ENCODE measurements at places on chromosomes 3 and 15. TPM values are rescaled to one million over a fixed set of nuclear protein-coding genes. Genes with fewer than 3 reads are reported as not detected.
A peak's percentile ranks its signal among the peaks of the same experiment; 100 is the strongest.

- H3K27ac ChIP-seq, result no peak overlapping the region
- DNase-seq, result no peak
- H3K27me3 ChIP-seq, result no peaks in the 10 kb centered on the region
Measured at GRCh38 chr15:49387471-49387870, 35.6 kb upstream of the FGF7 start.

GRCh38 chr3:58804914-58805313, 138.3 kb upstream of the FAM3D start:
- DNase-seq, result no peak
- no peaks in the 10 kb centered on the region for H3K4me1 ChIP-seq
- H3K27me3 ChIP-seq, result no peaks in the 10 kb centered on the region
- no peak overlapping the region for H3K4me3 ChIP-seq
- no peaks in the 10 kb centered on the region for H3K36me3 ChIP-seq

The B3GNT5 gene
- total RNA-seq, result 7.2 TPM

DNA sequence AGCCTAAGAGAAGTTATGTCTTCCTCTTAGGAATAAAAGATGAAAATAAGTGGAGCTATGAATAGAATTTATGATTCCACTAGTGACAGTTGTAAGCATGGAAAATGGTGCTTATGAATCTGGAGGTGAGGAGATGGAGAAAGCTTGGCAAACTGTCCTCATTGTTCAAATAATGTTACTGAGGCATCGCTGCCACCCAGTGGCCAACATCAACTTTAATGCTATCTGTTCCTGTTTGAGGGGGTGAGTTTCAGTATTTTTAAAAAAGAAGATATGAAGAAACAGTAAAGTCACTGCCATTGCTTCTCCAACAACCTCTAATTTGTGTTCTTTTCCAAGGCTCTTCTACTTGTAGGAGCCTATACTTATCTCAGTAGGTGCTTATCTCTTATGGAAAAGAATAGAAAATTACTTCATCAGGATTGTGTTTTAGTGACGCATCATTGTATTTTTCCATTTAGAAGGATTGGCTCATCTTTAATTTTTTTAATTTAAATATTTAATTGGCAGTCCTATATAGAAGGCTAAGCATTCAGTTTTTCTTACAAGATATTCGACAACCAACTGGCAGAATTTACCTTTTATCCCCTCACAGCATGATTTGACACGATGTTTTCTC, 260.4 kb upstream of the P2RY1 start:
- H3K27me3 ChIP-seq, result no peaks in the 10 kb centered on the region
- H3K4me1 ChIP-seq, result no peaks in the 10 kb centered on the region
- peak; percentile 25 for DNase-seq
- no peak overlapping the region for H3K27ac ChIP-seq
- no peak overlapping the region for H3K4me3 ChIP-seq
- no peaks in the 10 kb centered on the region for H3K36me3 ChIP-seq

DNA sequence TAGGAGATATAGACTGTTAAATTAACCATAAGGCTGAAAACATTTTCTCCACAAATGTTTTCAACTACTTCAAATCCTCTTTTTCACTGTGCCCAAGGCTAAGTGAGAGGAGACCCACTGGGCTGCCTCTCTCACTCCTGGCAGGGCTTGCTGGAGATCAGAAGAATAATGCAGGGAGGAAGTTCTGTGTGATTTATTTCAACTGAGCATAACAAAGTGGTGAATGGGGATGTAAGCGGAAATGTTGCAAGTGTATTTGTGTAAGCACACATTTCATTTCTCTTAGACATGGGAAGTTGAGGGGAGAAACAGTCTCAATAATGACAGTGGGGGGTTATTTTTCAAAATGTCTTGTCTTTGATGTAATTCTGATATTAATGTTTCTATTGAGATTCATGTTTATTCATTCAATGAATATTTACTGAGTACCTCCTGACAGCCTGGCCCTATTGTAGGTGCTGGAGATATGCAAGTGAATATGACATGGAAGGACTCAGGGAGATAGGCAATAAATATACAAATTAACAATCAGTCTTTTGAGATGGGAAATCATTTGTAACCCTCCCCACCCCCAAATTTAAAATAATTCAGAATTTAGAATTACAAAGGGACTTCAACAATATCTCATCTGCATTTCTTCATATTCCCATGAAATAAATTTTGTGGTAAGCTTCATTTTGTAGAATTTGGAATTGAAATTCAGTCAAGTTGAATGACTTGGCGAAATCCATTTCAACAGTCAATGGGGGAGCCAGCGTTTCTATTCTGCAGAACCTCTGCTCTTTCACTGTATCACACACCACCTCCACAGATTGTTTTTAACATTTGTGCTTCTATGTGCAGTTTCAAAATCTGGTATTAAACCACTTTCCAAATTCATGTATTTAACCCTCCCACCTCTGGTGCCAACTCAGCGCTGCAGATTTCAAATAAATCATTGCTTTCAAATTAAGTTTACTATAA, 247.2 kb downstream of the SLC9A9 start:
- no peak for DNase-seq
- no peak overlapping the region for H3K4me3 ChIP-seq
- no peaks in the 10 kb centered on the region for H3K27me3 ChIP-seq
- H3K36me3 ChIP-seq, result no peaks in the 10 kb centered on the region
- H3K4me1 ChIP-seq, result no peaks in the 10 kb centered on the region
- no peak overlapping the region for H3K27ac ChIP-seq

The EBLN2 gene
- 0.82 TPM for total RNA-seq

The P2RY14 gene
- 0.28 TPM for total RNA-seq

The HAPLN3 gene
- 2.7 TPM for total RNA-seq

DNA sequence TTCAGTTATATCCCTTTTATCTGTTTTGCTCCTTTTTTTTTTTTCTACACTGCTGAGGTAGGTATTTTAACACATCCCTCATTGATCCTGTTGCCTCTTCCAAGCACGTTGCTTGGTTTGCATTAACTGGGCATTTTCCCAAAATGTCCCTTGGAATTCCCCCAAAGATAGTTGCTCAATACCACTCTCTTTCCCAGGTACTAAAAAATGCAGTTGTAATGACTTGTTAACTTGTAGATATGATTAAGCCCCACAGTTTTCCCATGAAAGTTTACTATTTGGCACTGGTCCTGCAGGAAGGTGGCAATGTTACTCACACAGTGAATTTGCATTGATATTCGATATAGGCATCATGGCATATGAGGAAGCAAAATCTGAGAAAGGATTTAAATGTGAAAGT, 67.1 kb downstream of the GRM7 start:
- H3K27ac ChIP-seq, result no peak overlapping the region
- DNase-seq, result peak; percentile 17
- no peaks in the 10 kb centered on the region for H3K36me3 ChIP-seq
- H3K4me1 ChIP-seq, result no peaks in the 10 kb centered on the region

GRCh38 chr3:195583831-195584542, at the start of gene APOD:
Gene APOD (minus strand): TSS chr3:195583940. CDS start chr3:195579461, 4,479 bp downstream.
- H3K27ac ChIP-seq, result peak within 1 kb of the TSS; percentile 51
- DNase-seq, result peak; percentile 57
- no peaks in the 10 kb centered on the region for H3K27me3 ChIP-seq
- H3K36me3 ChIP-seq, result no peaks in the 10 kb centered on the region
- peaks cover 4% of the 10 kb centered on the region for H3K4me1 ChIP-seq

- no peaks in the 10 kb centered on the region for H3K27me3 ChIP-seq
- H3K36me3 ChIP-seq, result no peaks in the 10 kb centered on the region
- H3K27ac ChIP-seq, result no peak overlapping the region
- no peaks in the 10 kb centered on the region for H3K4me1 ChIP-seq
Measured at GRCh38 chr15:79185199-79185598, 94.6 kb upstream of the RASGRF1 start.

The ATP13A4 gene
- total RNA-seq, result 2.0 TPM

DNA sequence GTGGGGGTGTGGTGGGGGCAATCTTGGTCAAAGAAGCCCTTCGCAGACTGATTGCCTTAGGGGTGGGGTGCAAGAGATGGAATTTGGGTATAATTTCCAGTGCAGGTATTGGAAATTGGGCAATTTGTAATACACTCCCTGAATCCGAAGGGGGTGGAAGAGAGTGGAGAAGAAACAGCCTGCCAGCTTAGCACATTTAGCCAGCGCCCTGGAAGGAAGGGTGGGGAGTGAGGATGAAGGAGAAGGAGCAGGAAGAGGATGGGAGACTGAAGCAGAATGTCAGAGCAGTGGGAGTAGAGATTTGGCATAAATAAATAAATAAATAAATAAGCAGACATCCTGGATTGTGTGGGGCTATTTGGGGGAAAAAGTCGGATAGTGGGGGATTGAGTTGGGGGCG, 1.6 kb downstream of the GAP43 start:
- H3K27ac ChIP-seq, result no peak overlapping the region
- DNase-seq, result no peak
- H3K4me3 ChIP-seq, result no peak overlapping the region

GRCh38 chr15:57059026-57059660, 140.7 kb downstream of the TCF12 start:
- no peaks in the 10 kb centered on the region for H3K27me3 ChIP-seq
- DNase-seq, result no peak
- H3K4me3 ChIP-seq, result no peak overlapping the region
- peaks cover 2% of the 10 kb centered on the region for H3K4me1 ChIP-seq
- no peak overlapping the region for H3K27ac ChIP-seq
- H3K36me3 ChIP-seq, result no peaks in the 10 kb centered on the region

DNA sequence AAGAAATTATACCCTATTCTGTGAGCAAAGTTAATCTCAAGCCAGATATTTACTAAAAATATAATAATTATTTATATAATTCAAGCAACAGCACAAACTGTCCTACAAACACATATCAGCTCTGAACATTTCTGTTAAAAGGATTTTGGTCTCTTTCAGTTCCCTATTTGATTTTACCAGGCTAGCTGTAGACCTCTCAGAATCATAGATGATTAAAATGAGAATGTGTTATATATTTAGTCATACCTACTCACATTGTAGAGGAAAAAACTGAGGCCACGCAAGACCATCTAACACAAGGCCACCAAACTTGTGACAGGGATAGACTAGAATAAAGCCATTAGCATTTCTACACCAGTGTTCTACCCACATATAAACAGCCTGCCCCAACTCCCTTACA, 28.5 kb downstream of the ACKR4 start:
- H3K4me3 ChIP-seq, result no peak overlapping the region
- H3K4me1 ChIP-seq, result no peaks in the 10 kb centered on the region
- no peaks in the 10 kb centered on the region for H3K27me3 ChIP-seq
- H3K36me3 ChIP-seq, result no peaks in the 10 kb centered on the region
- H3K27ac ChIP-seq, result no peak overlapping the region

DNA sequence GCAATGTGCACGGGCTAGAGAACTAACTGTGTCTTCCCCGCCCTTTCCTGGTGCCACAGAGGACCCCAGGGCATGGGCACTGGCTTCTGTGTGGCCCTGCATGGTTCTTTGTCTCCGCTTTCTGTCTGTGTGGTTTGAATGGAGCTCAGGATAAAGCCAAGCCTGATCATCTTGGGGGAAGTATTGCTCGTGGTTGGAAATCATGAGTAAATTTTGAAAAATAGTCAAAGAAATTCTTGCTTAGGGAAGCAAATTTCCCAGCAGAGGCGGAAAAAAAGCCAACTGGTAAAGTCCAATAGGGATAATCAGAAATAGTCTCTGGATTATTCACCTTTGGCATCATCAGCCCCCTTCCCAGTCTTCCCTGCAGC, 55.4 kb downstream of the MAGEF1 start:
- no peak for DNase-seq
- H3K4me1 ChIP-seq, result no peaks in the 10 kb centered on the region
- H3K27me3 ChIP-seq, result no peaks in the 10 kb centered on the region
- H3K36me3 ChIP-seq, result no peaks in the 10 kb centered on the region
- H3K4me3 ChIP-seq, result no peak overlapping the region
- H3K27ac ChIP-seq, result no peak overlapping the region

DNA sequence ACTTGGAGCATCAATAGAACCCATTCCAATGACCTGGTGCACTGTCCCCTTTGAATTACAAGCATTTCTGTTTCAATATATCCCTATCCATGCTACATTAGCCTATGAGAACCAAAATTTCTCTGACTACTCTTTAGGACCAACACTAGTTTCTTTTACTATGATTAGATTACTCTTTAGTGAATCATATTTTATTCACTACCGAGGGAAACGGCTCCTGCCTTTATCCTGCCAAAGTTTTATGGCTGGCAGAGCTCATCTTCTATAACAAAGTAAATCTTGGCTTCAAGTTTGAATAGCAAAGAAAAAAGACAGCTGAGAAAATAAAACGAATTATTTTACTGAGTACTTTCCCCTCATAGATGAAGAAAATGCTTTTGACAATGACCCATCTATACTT, 120.9 kb downstream of the SLC9A9 start:
- H3K36me3 ChIP-seq, result no peaks in the 10 kb centered on the region
- H3K27me3 ChIP-seq, result no peaks in the 10 kb centered on the region
- H3K4me1 ChIP-seq, result no peaks in the 10 kb centered on the region
- no peak for DNase-seq
- no peak overlapping the region for H3K4me3 ChIP-seq

GRCh38 chr3:52774901-52775864, 2.2 kb upstream of the ITIH1 start:
- H3K4me1 ChIP-seq, result no peaks in the 10 kb centered on the region
- no peak overlapping the region for H3K4me3 ChIP-seq
- H3K27ac ChIP-seq, result no peak overlapping the region
- DNase-seq, result no peak
- no peaks in the 10 kb centered on the region for H3K36me3 ChIP-seq
- H3K27me3 ChIP-seq, result no peaks in the 10 kb centered on the region

DNA sequence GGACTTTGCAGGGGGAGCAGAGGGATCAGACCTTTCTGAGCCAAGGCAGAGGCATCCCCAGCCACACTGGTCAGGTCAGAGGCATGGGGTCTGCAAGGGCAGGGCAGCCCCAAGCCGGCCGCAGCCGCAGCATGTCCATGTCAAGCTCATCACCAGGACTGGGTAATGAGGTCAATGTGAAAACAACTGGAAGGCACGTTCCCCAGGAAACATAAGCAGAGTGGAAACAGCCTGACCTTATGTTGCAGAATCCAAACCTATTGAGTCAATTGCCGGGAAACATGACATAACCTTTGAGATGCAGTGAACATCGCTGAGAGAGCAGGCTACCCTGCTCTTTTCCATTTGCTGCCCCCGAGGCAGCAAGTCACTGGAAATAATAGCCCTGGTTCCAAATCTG, 315.1 kb upstream of the IGF1R start:
- H3K36me3 ChIP-seq, result no peaks in the 10 kb centered on the region
- H3K27me3 ChIP-seq, result no peaks in the 10 kb centered on the region
- H3K4me1 ChIP-seq, result no peaks in the 10 kb centered on the region
- no peak overlapping the region for H3K4me3 ChIP-seq

The CCR8 gene
- not detected for total RNA-seq

Data from prostate gland (tissue), 2 donors.